ENCODE measurements at places on chromosomes 1 and 21. TPM values are rescaled to one million over a fixed set of nuclear protein-coding genes. Genes with fewer than 3 reads are reported as not detected.

RHBG gene
- total RNA-seq, result not detected

LPAR3 gene
- total RNA-seq, result 17.1 TPM

CORT gene
- total RNA-seq, result not detected

CTSE gene
- total RNA-seq, result 4.9 TPM

ANXA9 gene
- total RNA-seq, result 17.4 TPM

ARID4B gene
- 27.7 TPM for total RNA-seq
